ENCODE measurements at places on chromosomes 12 and 14.

DNA sequence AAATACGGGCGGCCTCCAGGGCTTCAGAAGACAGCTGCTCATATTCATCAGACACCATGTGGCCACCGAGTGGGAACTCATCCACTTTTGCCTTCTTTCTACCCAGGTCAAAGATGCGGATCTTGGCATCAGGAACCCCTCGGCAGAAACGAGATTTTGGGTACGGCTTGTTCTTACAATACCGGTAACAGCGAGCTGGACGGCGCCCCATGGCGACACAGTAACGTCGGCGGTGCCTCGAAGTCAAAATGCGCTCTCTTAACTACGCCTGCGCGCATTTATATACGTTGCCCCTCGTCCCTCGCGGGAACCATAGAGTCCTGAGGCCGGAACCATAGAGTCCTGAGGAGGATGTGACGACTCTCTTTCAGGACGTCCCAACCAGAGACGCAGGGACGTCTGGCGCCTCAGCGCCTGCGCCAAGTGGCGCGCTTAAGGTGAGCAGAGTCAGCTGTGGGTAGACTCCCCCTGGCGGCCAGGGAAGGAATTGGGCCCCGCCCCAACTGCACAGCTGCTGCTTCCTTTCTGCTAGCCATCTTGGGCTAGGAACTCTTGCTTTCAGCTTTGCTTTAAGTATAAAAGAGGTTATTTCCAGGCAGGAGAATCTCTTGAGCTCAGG lies at the start of gene RPL10L:
TSS of gene RPL10L (minus strand) at position 256 of the 619 bp plus-strand sequence. CDS start at position 211, 45 bp downstream.
- no peak for DNase-seq

DNA sequence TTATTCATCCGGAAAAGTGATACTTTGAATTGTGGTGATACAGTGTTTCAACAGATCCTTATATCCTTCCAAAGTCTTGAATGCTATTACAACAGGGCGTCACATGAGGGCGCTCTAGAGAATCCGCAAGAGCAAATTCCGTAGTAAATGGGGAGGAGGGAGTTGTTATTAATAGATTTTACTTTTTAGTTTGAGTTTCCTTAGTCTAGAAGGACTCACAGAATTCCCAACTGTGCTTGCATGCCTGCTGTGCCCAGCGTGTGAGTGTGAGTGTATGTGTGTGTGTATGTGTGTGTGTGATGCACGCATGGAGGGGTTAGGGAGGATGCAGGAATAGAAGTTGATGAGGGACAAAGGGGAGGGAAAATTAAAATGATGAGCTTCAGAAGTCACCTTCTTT lies 375.3 kb downstream of the C12orf75 start:
- DNase-seq = no peak

GRCh38 chr12:14454098-14454907 lies 88.8 kb downstream of the ATF7IP start:
- DNase-seq = no peak

DNA sequence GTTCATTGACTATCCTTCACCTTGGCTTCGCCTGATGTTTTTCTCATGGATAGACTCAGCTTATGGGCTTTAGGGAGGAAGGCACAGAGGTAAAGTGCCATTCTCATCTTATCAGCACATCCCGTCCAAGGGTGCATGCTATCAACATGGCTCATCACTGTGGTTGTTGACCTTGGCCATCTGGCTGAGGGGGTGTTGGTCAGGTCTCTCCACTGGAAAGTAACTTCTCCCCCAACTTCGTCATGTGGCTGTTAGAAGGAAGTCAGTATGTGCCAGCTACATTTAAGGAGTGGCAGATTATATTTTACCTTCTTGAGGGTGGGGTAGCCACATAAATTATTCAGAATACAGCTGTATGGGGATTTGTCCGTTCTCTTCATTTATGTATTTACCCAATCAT lies 68.9 kb downstream of the EML1 start:
- no peak for DNase-seq

DNA sequence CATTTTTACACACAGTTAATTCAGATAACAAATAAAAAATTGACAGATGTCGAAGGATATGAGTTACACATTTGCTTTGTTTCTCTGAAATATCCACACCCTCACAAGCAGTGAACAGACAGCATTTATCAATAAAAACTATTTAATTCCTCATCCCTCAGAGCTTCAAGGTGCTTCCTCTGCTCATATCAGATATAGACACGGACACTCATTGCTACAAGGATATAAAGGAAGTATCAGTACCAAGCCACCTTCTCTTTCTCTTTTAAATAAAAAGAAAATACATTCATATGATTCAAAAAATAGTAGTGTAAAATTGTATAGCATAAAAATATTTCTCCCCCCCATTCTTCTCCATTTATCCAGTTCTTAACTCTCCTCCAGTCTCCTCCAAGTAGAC lies 21.9 kb upstream of the MAGOHB start:
- no peak for DNase-seq

GRCh38 chr12:74903522-74903921 lies 306.1 kb downstream of the KCNC2 start:
- DNase-seq = no peak

DNA sequence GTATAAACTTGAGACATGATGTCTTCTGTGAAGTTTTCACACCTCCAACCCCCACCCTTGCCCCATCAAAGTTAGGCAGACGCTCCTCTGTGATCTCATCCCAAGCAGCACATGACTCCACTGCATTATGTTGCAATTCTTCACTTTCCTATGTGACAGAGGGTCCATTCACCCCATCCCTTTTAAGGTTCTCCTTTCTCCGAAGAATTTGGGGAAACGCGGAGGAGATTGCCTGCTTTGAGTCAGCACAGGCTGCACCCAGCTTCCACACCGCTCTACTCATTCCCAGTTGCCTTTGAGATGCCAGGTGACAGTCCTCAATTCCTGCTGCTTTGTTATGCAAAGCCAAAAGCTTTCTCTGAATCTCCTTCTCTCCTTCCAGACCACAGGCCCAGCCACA lies 61.8 kb downstream of the PHLDA1 start:
- DNase-seq = no peak

DNA sequence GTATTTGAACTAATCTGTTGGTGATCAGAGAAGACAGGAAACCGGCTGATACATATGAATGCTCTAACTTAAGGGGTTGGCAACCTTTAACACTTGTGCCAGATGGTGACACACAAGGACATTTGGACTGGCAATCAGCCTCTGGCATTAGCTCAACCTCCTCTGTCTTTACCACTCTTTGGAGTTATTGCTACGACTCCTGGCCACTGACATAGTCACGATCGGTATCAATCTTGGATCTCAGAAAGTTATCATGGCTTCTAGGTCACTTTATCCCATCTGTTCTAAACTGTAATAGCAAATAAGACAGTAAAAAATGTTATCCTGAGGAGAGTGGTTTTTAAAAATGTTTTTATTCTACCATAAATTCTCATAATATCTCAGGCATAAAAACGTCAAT lies 575.2 kb upstream of the MDGA2 start:
- no peak for DNase-seq

DNA sequence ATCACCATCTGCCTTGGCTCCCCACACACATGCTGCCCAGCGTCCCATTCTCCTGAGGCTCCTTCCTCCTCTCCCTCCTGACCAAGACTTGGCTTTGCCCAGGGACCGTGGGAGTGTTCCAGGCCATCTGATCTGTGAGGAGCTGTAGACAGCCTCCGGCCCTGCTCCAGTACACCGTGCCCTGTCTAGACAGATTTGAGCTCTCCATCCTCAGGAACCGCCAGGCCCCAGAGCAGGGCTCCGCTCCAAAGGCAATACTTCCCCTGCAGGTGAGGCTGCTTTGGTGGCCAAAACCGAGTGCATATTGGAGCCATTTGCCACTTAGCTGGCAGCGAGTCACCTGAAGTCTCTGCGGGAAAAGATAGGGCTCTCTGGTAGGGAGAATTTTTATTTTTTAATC lies 147.4 kb downstream of the ANO2 start:
- DNase-seq = no peak

DNA sequence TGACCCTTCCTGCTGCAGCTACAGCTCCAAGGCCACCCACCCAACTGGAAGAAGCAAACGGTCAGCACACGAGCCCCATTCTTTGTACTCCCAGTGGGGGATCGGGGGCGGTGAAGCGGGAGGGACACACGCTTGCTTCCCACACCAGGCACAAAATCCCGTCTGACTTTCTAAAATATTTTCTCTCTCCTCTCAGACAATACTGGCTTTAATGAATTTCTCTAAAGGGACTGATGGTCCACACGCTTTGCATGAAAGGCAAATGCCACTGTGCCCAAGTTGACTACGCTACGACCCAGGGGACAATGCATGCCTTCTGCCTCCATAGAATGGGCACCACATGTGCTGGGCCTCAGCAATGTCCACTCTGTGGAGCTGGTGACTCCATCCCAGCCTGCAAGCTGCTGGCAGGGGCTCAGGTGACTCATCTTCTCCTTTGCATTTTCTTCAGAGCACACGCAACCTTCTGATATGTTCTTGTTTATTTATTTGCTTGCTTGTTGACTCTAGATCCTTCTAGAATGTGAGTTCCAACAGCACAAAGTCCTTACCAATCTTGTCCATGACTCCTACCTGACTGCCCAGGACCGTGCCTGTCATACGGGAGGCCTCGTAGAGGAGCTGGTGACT lies 15.6 kb downstream of the SYNE3 start:
- DNase-seq = no peak

DNA sequence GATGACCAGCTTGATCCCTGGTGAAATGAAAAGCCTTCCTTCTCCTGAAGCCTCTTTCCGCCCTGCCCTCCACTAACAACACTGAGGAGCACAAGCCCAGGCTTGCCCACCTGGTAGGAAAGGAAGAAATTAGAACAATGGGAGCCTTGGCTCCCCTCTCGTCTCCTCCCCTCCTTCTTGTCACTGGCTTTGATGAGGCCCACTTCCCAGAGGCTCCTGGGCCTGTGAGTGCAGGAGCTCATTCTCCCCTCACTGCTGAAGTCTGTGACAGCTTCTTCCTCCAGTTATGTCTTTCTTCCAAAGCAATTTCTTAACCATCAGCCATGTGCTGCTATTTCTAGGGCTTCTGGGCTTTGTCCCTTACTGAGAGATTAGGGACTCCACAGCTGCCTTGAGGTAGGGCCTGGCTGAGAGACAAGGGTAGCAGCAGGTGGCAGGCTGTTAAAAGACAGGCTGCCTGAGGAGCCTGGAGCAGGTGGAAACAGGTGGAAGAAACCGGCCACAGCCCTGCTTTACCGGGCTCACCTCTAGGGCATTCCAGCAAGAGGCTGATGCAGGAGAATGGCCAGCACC lies 53.6 kb upstream of the SRSF5 start:
- no peak for DNase-seq

DNA sequence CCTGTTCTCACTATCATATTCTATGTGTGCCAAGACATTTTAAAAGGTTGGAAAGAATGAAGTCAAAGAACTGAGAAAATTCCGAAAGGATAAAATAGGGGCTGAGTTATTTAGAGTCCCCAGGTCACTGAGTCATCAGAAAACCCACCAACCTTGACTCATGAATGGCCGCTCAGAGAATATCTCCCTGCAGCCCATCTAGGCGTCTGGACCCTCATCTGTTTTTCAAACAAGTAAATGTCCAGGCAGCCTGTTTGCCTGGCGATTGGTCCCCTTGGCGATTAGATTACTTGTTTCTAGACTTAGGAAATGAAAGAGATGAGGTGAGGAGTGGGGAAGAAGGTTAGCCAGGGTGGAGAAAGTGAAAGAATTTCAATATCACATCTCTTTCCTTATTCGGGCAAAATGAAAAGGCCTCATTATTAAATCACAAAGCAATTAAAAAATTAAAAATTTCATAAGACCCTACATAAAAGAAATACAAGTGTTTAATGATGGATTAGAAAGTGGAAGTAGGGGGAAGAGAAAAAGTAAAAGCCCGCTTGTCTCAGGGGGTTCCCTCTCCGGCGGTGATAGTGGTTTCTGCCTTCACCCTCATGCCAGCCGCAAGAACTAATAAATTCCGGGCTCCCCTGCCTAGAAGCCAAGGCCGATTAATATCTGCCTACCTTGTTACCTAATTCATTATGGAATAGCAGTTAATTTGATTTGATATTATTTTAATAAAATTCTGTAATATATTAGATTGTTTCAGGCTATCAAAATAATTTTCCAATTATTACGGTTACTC lies 415.9 kb downstream of the BCL11B start:
- no peak for DNase-seq

- DNase-seq = no peak
Measured at GRCh38 chr14:28120391-28120790, 646.2 kb upstream of the FOXG1 start.

- no peak for DNase-seq
Measured at GRCh38 chr12:108614639-108615038, 16.8 kb upstream of the TMEM119 start.

DNA sequence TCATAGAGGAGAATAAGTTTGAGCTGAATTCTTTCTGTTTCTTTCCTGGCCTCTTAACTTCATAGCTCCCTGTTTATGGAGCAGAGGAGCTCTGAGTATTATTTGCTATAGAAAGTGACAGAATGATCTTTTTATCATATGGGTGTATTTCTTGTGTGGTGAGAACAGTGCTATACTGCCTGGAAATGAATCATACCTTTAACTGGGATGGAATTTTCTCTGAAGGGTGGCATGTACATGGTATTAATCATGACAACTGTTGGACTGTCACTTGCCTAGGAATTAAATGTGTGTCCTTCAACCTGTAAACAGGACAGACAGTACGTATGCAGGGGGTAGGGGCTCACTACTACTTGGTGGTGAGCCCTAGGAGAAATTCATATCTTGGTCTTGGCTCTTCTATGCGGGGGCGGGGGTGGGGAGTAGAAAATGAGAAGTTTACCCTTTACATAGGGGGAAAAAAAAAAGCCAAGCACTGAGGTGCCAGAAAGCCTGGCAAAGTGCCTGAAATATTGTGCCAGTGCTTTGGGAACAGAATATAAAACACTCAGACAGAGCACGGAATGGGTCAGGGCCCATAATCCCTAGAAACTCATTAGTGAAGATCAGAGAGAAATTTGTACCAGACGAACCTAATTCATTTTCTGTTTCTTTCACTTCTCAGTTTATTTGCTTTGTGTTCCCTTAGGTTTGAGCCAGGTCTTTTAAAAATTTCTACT lies 33.8 kb downstream of the ARMH4 start:
- no peak for DNase-seq

GRCh38 chr12:5328669-5329517 lies 103.0 kb upstream of the NTF3 start:
- DNase-seq = no peak

GRCh38 chr14:26841920-26842741 lies 244.3 kb upstream of the NOVA1 start:
- no peak for DNase-seq

- DNase-seq = no peak
Measured at GRCh38 chr14:47966076-47966810, 290.8 kb upstream of the MDGA2 start.

GRCh38 chr14:60111732-60112131 lies 20.0 kb downstream of the PCNX4 start:
- no peak for DNase-seq
